ENCODE measurements at places on chromosomes 16 and 17. TPM values are rescaled to one million over a fixed set of nuclear protein-coding genes. Genes with fewer than 3 reads are reported as not detected.

Gene ZNF469
- 5.5 TPM for total RNA-seq

Gene KRT12
- not detected for total RNA-seq

Gene KIF18B
- 6.0 TPM for total RNA-seq

Gene LGALS9
- total RNA-seq: 149 TPM

Gene KRTAP17-1
- total RNA-seq: not detected

Gene SPG7
- 79.3 TPM for total RNA-seq

- DNase-seq: peak; percentile 62
Measured at GRCh38 chr16:87582216-87582965, 19.9 kb upstream of the JPH3 start.

DNA sequence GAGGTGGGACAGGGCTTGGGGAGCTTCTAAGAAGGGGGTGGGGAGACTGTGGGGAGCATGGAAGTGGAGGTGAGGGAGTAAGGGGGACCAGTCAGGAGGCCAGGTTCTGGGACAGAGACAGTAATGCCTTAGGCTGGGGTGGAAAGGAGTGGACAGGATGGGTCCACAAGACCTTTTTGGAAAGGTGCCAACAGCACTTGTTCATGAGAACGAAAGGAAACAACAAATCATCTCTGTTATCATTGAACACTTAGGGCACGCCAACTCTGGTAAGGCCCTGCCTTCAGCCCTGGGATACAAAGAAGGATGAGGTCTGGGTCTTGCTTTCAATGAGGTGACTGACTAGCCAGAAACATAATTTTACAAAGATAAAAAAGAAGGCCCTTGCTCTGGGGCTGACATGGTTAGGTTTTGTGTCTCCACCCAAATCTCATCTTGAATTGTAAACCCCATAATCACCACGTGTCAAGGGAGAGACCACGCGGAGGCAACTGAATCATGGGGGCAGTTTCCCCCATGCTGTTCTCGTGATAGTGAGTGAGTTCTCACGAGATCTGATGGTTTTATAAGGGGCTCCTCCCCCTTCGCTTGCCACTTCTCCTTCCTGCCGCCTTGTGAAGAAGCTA lies 113.8 kb downstream of the SLC39A11 start:
- DNase-seq: no peak

DNA sequence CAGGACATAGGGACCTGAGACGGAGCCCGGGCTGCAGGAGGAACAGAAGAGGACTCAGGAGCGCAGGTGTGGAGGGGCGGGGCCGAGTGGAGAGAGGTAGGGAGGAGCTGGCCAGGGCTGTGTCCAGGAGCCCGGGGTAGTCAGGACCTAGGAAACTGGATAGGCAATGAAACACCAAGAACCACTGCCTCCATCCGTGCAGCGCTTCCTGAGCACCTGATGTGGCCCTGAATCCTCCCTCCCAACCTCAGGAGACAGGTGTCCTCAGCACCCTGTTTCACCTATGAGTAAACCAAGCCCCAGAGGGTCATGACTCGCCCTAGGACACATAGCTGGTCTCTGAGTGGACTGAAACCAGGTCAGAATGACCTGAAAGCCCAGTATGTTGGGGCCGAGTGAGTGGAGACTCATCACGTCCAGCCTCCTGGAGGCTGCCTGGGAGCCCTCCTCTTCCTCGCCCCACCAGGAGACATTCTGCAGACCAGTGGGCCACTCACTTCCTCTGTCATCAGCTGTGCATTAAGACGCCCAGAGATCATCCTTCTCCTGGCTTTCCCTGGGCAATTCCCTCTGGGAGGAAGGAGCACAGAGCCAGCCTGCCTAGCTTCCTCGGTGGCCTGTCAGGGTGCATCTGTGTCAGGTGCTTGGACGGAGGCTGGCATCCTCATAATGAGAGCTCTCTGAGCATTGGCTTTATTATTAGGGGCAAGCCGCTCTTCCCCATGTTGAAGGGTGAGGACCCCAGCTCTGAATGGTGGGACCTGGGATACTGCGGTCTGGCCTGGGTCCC lies 72.8 kb downstream of the SCNN1B start:
- peak; percentile 88 for DNase-seq

DNA sequence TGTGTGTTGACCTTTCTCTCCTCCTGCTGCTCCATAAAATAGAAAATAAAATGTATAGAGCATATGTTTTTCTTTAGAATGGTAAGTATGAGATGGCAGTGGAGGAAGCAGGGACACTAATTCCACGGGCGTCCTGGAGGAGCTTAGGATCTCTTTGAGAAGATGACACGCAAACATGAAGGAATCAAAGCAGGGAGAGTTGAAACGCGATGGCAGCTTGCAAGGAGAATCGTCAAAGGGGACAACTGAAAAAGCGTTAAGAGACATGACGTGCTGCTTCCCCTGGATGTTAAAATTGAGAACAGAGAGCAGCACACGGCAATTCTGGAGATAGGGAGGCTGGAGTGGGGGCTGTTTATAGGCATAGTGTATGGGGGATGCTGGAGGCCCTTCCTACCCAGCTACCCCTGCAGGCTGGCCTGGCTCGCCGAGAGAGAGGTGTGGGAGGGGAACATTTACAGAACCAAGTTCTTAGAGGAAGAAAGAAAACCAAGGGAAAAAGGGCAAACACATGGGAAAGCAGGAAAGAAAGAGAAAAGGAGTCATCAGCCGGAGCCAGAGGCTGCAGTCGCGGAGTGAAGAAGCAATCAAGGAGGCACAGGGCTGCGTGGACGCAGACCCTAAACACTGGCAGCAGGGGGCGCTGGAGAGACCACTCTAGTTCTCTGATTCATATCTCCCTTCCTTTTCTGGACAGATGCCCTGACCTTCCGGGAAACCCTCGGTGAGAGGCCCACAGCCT lies 55.8 kb downstream of the MYH13 start:
- DNase-seq: peak; percentile 27

DNA sequence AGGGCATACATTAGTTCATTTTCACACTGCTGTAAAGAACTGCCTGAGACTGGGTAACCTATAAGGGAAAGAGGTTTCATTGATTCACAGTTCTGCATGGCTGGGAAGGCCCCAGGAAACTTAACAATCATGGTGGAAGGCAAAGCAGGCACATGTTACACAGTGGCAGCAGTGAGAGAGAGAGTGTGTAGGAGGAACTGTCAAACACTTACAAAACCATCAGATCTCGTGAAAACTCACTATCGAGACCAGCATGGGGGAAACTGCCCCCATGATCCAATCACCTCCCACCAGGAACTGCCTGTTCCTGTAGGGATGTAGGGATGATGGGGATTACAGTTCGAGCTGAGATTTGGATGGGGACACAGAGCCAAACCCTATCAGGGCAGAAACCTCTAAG lies 17.2 kb downstream of the NUBP1 start:
- DNase-seq: no peak

GRCh38 chr16:79480056-79480455 lies 120.5 kb downstream of the MAF start:
- DNase-seq: no peak

- DNase-seq: no peak
Measured at GRCh38 chr16:66508248-66508913, 41.5 kb downstream of the TK2 start.

DNA sequence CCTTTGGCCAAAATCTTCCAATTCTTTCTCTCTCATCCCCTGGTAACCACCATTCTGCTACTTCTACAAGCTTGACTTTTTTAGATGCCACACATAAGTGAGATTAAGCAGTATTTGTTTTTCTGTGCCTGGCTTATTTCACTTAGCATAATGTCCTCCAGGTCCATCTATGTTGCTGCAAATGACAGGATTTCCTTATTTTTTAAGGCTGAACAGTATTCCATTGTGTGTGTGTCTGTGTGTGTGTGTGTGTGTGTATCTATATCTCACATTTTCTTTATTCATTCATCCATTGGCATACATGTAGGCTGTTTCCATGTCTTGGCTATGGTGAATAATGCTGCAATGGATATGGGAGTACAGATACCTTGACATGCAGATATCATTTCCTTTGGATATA lies 6.1 kb downstream of the ACACA start:
- no peak for DNase-seq

GRCh38 chr17:81952792-81953228 lies 5.8 kb upstream of the MYADML2 start:
- no peak for DNase-seq

- DNase-seq: no peak
Measured at GRCh38 chr16:66261826-66262225, 104.7 kb upstream of the CDH5 start.

DNA sequence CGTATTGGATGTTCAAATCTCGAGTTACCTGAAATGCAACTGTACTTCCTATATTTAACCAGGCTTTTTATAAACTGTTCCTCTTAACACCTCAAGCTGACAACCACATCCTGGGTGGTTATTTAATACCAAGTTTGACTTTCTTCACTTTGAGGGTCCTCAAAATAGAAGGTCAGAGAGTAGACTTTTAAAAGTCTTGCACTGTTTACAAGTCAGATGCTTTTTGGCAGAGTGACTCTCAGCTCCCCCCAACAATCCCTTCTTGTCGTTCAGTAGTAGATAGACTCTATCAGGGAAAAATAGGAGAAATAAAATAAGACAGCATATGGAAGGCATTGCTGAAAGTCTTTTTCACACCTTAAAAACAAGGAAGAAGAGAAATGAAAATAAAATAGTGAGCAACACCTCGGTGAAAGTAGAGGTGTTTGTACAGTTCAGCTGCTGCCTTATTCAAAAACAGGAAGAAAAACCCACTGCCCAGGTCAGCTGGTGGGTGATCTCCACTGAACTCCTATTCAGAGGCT lies 650.4 kb downstream of the WWOX start:
- no peak for DNase-seq

DNA sequence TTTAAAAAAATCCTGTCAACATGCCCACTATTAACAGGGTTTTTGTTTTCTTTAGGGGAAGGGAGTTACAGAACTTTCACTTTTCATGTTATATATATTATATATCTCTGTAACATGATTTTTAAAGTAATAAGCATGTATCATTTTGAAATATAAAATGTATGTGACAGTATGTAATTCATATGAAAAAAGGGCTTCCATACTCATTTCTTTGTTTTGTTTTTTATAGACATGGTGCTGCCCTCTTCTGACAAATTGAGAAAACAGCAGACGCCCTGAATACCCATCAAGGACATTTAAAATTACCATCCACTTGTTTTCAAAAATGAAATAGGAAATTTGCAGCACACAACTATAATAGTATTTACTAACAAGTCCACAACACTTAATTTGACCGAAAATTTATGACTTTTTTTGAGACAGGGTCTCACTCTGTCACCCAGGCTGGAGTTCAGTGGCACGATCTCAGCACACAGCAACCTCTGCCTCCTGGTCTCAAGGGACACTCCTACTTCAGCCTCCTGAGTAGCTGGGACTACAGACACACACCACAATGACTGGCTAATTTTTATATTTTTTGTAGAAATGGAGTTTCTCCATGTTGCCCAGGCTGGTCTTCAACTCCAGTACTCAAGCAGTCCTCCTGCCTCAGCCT lies 30.4 kb downstream of the CFDP1 start:
- peak; percentile 46 for DNase-seq

- no peak for DNase-seq
Measured at GRCh38 chr16:28317040-28317880, 24.9 kb downstream of the SBK1 start.

DNA sequence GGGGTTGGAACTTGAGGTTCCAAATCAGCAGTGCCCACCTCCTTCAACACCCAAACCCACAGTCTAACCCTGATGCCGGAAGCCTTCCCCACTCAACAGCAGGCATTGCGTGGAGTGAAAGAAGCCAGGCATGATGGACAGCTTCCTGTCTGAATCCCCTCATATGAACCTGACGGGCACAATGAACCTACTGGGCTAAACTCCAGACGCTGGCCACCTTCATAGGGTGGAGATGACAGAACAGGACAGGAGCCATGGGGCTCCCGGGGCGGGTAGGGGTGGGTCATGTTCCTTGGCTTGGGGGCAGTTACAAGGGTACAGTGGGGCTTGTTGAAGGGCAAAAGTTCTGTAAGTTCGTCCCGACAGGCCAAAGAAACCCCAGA lies 460 bp upstream of the HSBP1 start:
- DNase-seq: no peak

GRCh38 chr16:81266680-81267095 lies 28.2 kb downstream of the BCO1 start:
- DNase-seq: no peak

GRCh38 chr16:66199189-66199588 lies 167.3 kb upstream of the CDH5 start:
- DNase-seq: no peak

DNA sequence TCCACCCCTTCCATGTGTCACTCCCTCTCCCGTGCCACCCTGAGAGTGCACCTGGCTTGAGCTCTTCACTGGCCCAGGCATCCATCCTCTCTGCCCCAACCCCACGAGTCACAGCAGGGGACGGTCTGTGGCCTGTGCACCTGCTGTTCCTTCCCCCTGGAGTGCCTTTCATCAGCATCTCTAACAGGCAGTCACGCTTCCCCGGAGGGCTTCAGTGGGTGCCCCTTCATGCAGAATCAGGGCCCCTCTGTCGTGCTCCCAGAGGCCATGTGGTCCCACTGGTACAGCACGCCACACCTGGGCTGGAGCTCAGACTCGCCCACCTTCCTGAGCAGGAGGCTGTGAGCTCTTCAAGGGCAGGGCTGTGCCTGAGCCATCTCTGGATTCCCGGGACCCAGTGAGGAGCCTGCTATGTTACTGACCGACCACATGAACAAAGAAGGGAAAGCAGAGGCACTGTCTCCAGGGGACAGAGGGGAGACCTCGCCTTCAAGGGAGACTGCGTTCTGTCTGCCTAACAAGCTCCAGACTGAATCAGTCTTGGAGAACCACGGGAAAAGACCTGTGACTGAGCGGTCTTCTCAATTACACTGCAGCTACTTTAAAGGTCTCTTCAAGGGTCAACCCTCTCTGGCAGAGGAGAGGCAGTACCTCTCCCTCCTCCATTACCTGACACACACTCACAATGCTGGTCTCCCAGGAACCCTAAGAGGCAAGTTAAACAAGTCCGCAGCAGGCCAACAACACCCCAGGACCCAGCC lies 78.8 kb upstream of the DOC2B start:
- DNase-seq: no peak

DNA sequence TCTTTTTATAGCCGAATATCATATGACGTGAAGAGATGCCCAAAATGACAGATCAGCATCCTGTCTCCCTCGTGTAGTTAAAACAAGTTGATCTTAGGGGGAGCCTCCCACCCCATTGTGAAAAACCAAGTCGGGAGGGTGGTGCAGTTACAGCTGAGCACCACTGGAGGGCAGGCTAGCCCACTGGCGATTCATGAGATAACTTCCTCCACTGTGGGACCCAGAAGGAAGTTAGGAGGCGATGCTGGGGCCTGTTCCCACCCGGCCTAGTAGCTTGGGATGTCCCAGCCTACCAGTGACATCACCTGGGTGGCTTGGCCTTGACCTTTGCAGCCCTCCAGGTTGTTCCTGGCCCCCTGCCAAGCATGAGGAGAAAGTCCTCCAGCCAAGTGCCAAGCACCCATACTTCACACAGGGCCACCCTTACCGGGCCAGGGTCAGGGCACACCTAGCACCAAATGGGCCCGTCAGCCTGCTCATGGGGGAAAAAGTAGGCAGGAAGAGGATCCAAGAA lies 8.1 kb upstream of the CPNE2 start:
- peak; percentile 86 for DNase-seq

- DNase-seq: no peak
Measured at GRCh38 chr17:32226886-32227285, 38.7 kb upstream of the RHBDL3 start.

GRCh38 chr17:69551212-69552010 lies 136.9 kb downstream of the MAP2K6 start:
- no peak for DNase-seq

- DNase-seq: peak; percentile 26
Measured at GRCh38 chr16:86300746-86301481, 209.4 kb upstream of the FOXF1 start.

GRCh38 chr16:27195076-27195741 lies 8.1 kb upstream of the KDM8 start:
- no peak for DNase-seq
